ENCODE measurements at places on chromosomes 1 and 21. TPM values are rescaled to one million over a fixed set of nuclear protein-coding genes. Genes with fewer than 3 reads are reported as not detected.

DNA sequence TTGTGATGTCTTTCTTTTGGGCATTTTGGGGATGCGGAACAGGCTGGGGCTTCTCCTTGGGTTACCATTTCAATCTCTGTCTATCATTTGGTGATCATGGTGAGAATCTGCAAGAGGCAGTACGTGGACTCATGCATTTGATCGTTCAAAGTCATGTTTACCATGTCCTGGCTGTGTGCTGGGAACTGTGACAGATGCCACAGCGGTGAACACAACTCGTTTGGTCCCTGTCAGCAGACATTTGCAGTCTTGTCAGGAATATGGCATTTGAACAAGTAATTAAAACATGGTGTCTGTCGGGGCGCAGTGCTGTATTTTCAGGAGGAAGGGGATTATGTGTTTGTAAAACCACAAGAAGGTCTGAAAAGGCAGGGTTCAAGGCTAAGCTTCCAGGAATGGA lies 103.3 kb upstream of the IGSF21 start:
- no peak for DNase-seq

Gene TNFRSF18
- 1.2 TPM for total RNA-seq

DNA sequence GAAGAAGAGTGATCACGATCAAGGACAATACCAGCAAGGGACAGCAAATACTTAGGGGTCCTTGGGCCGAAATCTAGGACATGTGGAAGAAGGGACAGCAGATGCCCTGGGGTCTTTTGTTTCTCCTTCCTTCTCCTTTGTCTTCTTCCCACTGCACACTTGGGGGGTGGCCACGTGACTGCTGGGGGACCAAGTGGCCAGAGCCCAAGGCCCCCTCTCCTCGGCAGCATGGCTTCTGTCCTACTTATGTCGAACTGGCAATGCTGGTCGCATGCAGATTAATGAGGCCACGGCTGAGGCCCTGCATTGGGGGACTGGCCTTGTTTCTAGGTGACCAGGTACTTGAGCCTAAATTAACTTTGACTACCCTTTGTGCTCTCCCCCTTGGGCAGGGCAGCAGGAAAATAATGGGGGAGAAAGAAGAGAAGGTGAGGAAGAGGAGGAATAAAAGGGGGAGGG lies 83.0 kb downstream of the GRIK3 start:
- peak; percentile 21 for DNase-seq

DNA sequence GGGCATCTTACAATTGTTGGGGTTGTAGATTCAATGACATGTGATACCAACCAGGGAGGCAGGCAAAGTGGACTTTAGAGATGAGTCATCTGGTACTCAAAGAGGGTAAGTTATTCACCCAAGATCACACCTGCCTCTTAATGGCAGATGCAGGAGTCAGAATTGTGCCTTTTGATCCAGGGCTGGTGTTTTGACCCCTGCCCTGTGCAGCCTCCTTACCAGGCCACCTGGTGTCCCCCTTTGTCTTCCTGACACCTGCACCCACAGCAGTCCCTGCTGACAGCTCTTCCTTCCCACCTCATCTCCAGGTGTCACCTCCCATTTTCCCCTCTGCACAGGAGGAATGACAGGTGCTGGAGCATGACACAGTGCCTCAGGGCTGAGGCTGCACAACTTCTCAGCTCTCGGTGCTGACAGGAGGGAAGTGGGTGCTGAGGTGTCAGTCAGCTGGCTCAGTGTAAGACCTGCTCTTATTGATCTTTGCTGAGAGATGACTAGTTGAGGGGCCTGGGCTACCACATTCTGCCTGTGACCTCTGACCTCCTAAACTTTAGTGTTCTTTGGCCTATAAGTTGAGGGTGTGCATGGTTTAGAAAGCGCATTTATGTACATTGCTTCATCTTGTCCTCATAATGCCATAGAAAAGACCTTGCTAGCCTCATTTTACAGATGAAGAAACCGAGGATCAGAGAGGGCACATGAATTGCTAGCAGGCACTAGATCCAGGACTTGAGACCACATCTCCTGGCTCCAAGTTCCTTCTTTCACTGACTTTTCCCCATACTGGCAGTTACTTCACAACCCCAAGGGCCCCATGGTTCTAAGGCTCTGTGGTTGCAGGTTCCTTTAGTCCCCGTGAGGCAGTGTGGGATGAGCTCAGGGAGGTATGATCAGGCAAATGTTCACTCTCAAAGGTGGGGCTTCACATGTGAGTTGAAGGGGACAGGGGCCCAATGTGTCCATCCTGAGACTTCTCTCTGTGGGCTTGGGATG lies 31.3 kb downstream of the CACNA1E start:
- DNase-seq: no peak

- no peak for DNase-seq
These were observed 366.9 kb upstream of the USP24 start for GRCh38 chr1:55582084-55582483.

DNA sequence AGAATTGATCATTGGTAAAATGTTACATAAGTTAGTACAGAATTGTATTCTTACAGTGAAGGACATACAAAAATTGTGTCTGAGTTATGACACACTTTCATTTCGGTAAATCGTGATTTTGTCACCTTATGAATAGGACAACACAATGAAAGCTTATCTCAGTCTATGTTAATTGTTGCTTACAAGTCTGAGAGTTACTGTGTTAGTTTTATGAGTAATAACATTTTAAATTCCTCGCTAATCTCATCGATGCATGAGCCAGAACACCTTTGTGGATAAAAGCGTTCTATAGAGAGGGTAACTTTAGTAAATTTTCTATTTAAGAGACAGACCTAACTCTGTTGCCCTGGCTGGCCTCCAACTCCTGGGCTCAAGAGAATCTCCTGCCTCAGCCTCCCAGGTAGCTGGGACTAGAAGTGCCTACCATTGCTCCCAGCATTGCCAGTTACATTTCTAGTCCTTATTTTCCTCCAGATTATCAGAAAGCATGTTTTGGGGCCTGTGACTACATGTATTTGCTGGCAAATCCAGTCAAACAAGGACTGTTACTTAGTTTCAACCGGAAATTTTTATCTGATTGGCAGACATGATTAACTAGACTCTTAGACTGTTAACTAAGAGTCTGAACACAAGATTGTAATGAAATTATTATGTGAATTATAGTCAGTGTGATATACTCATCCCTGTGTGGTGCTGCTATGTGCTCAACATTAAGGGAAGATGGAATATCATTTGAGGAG lies 3.0 kb downstream of the PRRC2C start:
- DNase-seq: no peak

Measured in G401 (cell line).